ENCODE measurements at places on chromosomes 12 and 14.

DNA sequence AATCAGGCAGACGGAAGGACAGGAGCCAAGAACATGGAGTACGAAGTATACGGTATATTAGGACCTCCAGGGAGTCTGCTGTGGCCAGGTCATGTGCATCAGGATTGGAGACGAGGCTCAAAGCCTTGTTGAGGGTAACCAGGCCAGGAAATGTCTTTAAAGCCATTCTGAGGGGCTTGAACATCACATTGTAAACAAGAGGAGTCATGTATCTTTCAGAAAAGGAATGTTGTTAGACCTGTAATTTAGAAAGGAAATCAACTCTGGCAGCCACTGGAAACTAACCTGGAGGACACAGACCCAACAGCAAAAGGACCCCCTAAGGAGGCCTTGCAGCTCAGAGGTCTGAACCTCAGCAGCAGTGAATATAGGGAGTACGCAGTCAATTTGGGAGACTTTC is 7.5 kb downstream of the MAP3K9 start:
- DNase-seq = no peak

DNA sequence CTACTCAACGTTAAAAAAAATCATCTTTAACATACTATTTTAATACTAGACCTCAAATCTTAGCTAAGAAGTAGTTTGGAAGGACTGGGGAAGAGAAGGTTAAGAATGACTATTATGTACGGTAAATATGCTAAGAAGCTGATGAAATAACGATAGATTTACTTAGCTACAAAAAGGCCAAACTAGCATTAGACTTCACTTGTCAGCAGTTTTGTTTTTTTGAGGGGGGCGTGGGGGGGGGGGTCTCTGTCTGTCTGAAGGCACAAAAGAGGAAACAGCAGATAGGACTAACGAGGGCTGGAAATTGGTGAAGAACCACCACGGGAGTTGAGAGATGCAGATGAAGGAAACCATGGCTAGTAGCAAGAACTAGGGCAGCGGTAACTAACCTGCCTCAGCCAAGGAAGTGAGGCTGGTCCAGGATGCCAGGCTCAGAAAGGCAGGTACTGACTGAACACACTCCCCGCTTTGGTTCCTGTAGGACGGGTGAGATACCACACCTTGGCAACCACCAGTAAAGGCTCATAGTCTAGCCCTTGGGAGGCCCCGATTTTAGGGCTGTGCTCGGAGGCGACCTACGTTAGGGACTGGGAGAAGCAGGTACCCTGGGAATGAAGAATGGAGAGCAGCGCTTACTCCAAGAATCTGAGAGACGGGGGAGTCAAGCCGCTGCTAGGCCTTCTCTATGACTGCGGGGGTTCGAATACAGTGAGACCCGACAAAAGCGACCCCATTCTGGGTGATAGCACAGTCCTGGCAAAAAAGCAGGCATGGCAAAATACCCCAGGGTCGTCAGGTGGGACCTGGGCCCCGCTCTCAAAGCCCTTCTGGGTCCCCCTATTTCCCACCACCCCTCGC is 675 bp downstream of the NEDD8 start:
- no peak for DNase-seq

- DNase-seq = no peak
Measured at GRCh38 chr14:70082394-70082793, 106.4 kb downstream of the SLC8A3 start.

DNA sequence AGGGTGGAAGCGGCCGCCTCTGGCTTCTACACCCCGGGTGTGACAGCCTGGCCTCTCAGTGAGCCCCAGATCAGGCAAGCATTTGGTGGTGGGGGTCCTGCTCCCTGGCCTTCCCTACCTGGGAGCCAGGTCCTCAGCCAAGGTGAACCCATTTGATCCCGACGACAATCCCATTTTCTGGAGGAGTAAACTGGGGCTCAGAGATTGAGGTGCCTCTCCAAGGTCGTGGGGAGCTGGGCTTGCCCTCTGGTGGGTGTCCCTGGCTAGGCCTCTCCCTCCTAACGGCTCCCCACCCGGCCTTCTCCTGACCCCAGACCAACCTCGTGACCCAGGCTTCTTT is 2.7 kb upstream of the EXOC3L4 start:
- no peak for DNase-seq

DNA sequence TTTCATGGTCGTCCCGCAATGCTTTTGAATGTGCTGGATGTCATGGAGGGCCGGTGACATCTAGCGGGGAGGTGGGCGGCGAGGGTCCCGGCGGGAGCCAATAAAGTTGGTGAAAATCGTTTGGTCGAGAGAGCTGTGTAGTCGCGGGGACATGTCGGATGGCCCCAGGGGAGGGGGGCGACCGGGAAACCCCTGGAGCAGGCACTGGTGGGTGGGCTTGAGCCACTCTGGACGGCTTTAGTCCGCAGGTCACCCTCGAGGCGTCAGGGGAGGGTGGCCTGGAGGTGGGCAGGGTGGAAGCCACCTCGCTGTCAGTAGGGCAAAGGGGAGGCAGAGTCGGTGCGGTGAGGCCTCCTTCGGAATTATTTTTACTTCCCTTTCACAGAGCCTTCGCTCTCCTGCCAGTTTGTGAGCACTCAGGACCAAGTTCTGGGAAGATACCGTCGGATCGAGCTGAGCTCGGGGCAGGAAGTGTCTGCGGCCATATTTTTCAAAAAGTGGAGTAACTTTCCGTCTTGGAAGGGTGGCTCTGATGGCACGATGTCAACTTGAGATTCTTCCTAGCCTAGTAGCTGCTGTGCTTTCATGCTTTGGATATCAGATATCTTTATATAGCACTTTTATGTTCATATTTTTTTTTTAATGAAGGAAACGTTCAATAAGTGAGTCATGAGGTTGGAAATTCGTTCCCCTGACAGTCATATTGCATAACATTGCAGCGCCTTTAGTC is 28.2 kb downstream of the WBP11 start:
- no peak for DNase-seq

- no peak for DNase-seq
Measured at GRCh38 chr14:94025720-94026119, 420 bp upstream of the OTUB2 start.

- no peak for DNase-seq
Measured at GRCh38 chr12:94637390-94638113, 12.8 kb downstream of the TMCC3 start.

DNA sequence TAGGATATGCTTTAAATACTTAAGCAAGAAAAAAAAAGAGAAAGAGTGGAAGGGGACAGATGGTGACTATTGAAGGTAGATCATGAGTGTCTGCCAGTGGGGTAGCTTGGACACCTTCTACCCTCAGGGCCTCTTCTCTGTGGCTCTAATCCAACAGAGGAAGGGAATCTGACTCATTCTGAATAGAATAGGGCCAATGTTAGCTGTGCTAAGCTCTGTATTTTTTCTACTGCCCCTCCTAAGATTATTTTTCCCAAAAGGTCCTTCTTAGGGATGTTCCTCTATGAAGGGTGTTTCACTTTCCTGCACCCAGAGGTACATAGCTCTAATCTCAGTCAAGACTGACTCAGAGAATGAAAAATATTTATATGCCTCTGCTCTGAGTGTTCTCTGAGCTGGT is 25.6 kb downstream of the UNC79 start:
- no peak for DNase-seq

- no peak for DNase-seq
Measured at GRCh38 chr12:292186-292585, 29.6 kb upstream of the SLC6A13 start.

DNA sequence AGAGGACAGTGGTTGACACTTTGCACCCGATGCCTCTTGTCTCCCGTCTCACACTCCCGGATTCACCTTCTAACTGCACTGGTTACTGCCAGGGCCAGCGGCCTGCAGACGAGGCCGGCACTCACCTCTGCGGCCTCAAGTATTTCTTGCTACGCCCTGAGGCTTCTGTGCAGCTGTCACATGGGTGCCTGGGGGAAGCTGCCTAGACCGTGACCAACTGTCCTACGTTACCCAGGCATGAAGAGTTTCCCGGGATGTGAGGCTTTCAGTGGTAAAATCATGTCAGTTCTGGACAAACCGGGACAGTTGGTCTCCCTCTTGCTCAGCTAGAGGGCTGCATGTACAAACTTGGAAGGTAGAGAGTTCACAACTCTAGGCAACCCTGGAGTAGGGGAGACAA is 274.5 kb downstream of the GLT1D1 start:
- no peak for DNase-seq

GRCh38 chr12:109567296-109567695 is 6.0 kb downstream of the MMAB start:
- DNase-seq = no peak

DNA sequence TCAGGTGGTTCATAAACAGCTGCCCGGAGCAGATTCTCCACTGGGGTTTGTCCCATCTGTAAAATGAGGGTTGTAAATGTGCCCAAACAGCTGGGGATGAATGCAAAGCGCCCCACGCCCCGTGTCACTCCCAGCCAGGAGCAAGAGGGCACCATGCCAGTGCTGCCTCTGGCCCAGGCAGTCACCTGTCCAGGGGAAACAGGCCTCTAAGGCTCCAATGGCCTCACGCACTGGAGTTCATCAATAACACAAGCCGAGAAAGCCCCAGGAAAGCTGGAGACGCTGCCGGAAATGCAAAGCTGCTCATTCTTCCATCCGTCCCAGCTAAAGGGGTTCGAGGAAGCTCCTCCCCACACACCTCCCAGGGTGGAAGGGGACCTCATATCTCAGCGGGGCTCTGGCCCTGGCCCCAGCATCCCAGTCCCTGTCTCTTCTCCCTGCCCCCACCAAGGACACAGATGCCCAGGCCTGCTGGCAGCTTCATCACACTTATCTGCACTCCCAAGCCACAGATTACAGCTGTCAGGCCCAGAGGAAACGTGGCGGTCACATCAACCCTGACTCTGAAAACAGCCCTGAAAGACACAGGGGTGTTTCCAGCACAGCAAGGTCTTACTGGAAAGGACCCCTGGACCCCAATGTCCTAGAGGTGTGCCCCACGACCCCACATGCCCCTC is 21.5 kb downstream of the SCARB1 start:
- DNase-seq = no peak

GRCh38 chr14:80055667-80056496 is 155.4 kb downstream of the DIO2 start:
- DNase-seq = no peak

DNA sequence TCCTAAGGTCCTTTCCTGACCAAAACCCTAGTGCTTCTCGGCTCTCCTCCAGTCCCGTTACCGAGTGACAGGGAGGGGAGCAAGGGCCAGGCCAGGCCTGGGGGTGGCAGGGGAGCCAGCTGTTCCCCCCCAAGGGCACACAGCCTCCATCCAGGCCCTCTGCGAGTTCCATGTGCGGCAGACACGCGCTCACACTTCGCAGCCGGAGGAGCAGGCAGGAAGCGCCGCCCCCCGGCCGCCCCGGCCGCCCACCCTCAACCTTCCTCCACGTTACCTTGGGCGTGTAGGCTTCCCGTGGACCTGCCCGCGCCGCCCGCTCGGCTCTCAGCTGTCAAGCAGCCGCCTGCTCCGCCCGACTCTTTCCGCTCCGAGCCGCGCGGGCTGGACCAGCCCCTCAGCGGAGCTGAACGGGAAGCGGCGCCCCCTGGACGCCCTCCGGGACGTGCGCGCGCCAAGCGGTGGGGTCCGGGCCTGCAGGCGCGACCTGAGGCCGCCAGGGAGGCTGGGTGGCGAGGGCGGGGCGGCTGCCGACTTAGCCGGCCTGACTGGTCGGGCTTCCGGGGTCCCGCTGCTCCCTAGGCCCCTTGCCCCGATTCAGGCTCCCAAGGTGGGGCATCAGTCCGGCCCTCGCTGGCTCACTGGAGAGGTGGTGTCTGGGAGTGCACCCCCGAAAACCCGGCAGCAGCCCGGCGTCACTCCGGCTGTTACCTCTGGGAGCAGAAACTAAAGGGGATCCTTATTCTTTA is at the start of gene CRACR2A:
TSS of gene CRACR2A (minus strand) at position 369 of the 746 bp plus-strand sequence. CDS start 56,110 bp downstream, outside the sequence.
- peak; percentile 69 for DNase-seq

GRCh38 chr14:100449225-100449987 is 126.3 kb downstream of the SLC25A47 start:
- DNase-seq = no peak

GRCh38 chr12:102543494-102544485 is 63.4 kb upstream of the IGF1 start:
- no peak for DNase-seq

GRCh38 chr14:37932008-37932407 is 275.7 kb upstream of the SSTR1 start:
- no peak for DNase-seq

DNA sequence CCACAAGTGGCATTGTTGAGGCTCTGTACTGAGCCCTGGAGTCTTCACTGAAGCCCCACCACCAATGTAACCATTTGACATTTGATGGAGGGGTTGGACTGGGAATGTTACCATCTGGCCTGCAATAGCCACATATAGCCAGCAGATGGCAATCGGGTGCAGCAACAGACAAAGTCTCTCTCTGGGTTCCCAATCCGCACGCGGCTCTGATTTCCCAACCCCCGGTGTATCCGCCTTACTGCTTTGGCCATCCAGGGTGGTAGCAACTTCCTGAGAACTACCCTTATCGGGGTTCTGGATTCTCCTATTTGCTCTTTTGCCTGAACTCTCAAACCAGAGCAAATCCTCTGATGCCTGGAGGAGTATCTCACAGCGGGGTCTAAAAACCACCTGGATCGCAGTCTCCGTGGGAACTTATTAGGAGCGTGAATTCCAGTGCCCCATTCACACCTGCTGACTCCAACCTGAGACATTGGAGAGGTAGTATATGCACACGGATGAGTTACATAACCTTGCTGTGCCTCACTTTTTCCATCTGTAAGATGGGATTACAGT is 14.2 kb downstream of the VRTN start:
- peak; percentile 46 for DNase-seq

DNA sequence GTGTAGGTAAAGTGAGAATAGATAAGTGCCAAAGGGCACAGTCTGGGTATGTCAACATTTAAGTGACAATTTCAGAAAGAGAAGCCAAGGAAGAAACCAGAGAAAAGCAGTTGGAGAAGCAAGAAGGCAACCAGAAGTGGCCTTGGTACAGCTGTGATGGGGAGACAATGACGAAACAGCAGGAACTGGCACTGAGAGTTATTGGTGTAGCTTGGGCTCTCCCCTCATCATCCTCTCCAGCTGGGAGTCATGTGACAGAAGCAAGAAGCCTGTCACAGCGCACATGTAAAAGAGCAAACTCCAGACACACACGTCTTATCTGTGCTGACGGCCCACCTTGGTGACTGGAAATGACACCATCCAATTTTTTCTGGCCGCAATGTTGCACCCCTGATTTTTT is 203.3 kb upstream of the NUDT4 start:
- no peak for DNase-seq

DNA sequence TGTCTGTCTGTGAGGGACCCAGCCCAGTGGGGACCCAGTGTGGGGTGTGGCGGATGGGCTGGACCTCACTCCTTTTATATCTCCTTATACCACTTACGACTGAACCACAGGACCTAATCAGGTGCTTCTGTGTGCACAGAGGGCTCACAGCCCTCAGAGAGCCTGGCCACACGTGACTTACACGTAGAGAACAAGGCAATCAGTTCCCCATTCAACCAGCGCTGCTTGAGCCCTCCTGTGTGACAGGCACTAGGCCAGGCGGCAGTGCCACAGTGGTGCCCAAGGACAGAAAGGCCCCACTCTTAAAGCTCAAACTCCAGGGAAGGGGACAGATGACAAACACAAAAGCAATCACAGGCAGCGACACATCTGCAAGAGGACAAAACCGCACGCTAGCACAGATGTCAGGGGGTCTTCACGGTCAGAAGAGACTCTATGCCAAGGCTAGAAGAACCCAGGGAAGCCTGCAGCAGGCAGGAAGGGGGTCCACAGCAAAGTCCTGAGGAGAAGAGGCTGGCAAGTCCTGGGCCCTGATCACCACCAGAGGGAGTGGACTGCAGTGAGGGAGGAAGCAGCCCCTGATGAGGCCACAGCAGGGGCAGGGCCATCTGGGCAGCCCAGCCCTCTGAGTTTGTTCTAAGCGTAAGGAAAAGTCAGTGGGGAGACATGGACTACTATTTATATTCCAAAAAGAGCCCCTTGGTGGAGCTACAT is 39.3 kb downstream of the SETD3 start:
- no peak for DNase-seq

- no peak for DNase-seq
Measured at GRCh38 chr12:104304261-104305009, 896 bp downstream of the EID3 start.

All from stimulated activated CD8-positive, alpha-beta memory T cell treated with anti-CD3 and anti-CD28 coated beads, Interleukin-12 subunit alpha, Interleukin-12 subunit beta, amount 100 ng/mL, for 1 hour (primary cell).